SK-N-MC (cell line): ENCODE measurements at places on chromosomes 5 and 9.
A peak's percentile ranks its signal among the peaks of the same experiment; 100 is the strongest.

DNA sequence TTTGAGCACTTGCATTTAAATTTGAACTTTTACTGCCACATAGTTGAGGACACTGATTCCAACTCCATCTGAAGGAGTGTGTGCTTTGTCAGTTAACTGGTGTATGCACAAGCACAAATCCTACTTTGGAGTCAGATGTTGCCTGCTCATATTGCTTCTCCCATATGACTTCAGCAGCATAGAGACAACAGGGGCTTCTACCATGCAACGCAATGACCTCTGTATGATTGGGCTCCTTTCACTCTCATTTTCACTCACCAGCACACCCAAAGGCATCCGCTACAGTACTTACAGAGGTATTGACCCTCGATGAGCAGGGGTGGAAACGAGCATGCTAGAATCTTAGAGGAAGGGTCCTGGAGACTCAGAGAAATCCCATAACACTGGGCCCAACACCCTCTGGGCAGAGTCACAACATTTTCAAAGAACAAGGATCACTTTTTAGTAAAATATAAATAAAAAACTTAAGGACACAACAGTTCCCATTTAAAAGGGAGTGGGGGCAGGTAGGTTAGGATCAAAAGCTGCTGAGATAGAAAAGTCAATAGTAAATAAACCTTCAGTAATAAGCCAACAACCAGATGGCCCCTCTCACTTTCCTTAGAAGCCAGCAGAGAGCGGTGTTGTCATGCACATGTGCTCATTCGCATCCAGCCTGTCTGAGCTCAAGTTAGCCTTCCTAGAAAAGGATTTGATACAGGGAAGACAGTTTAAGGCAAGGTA, 203.8 kb downstream of the SNCAIP start:
- peak; percentile 22 for DNase-seq

GRCh38 chr9:13942695-13943094, 371.2 kb downstream of the NFIB start:
- DNase-seq, result no peak

- no peak for DNase-seq
Observed at GRCh38 chr5:131685516-131686171, 50.6 kb upstream of the RAPGEF6 start.

DNA sequence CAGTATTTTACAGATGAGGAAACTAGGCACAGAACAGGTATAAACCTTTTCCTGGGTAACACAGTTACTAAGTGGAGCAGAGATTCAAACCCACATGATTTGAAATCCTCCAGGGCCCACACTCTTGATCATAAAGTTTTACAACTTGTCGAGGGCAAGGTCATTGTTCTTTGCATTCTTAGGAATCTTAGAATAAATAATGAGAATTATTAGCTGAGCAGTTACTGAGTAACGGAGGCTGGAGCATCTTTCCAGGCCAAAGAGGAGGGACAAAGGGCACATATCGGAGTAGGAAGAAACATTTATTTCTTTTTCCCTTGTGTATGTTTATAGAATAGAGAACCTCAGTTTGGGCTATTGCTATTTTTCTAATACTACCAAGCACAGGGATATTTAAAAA, 27.1 kb upstream of the F2R start:
- no peak for DNase-seq

- no peak for DNase-seq
Observed at GRCh38 chr9:128532581-128532980, 19.8 kb upstream of the SPTAN1 start.

DNA sequence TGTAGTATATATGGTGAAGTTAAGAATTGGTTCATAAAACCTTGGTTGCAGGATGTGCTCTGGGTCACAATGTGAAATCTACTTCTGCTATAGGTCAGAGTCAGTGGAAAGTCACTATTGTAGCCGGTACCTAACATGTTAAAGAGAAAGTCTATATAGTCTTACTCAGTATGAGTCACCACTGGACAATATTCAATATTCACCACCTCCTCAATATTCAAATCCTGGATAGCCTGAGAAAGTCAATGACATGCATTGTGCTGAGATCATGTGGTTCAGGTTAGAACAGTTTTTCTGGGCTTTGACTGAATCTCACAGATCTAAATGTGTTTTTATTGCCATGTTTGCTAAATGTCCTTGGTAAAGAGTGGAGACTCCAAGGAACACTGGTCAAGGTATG, 108.8 kb downstream of the HMHB1 start:
- DNase-seq, result no peak

DNA sequence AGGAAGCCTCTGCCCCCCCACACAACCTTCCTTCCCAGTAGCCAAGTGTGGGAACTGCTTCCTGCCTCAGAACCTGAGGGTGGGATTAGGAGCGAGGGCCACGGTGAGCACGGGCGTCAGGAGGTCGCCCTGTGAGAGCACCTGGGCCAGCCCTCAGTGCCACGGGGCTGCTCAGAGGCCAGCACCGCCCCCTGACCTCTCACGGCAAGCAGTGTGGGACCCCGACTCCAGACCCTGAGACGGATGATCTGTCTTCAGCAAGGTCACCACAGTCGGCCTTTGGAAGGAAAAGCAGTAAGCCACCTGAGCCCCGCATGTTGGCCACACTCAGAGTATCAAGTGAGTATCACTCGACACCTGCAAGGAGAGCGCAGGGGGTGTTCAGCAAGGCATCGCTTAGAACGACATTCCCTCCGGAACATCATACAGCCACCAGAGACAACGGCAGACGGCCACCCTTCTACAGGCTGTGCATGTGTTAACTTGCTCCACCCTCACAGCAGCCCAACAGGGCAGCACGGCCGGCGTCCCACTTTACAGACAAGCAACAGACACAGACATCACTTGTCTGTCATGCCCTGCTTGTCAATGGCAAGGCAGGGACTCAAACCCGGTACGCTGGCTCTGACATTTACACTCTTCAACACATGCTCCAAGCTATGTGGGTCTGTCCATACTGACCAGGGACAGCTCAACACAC, 50.2 kb downstream of the IPPK start:
- DNase-seq, result no peak

DNA sequence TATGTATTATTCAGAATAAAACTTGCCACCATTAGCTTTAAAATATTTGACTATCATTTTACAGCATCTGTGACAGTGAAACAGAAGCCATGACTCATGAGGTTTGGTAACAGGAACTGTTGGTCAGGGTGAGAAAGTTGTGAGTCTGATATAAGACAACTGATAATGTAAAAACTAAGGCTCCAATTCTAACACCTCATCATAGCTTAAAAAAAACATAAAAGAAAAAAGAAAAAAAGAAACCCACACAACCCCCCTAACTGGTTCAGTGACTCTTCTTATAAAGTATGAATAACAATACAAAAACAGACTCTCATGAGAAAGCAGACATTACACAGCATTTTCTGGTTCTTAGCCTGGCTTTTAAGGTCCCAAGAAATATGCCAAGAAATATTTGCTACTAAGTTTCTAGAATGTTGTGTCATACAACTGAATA, 85.8 kb downstream of the MRPS27 start:
- DNase-seq, result no peak

GRCh38 chr9:20321423-20322082, 300.7 kb downstream of the MLLT3 start:
- DNase-seq, result no peak

- no peak for DNase-seq
Observed at GRCh38 chr9:114894206-114894605, 36.2 kb downstream of the TNFSF8 start.

GRCh38 chr5:168244838-168245559, 46.4 kb upstream of the WWC1 start:
- no peak for DNase-seq

DNA sequence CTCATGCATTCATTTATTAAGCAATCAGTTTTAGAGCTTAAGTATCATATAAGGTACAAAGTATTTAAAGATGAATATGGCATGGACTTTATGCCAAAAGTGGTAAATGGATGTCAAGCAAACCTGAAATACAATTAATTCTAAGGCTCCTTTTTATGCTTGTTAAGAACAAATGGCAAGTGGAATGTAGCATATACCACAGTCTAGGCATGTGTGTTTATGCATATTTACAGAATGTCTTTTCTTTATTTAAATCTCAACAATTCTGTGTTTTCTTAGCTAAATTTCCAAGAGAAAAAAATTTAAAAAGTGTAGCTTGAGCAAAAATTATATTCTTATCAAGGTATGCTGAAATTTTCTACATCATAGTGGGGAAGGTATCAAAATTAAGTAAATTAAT, 39.8 kb downstream of the MPDZ start:
- DNase-seq, result no peak

GRCh38 chr5:136210259-136210658, 17.3 kb upstream of the SMIM32 start:
- no peak for DNase-seq

- no peak for DNase-seq
Observed at GRCh38 chr5:10567781-10568321, 4.0 kb downstream of the ANKRD33B start.

GRCh38 chr5:176446884-176447590, 1.1 kb upstream of the FAF2 start:
- DNase-seq, result no peak

- DNase-seq, result no peak
Observed at GRCh38 chr9:88663771-88664419, 128.9 kb downstream of the NXNL2 start.

GRCh38 chr9:87149799-87150198, 202.5 kb upstream of the GAS1 start:
- no peak for DNase-seq

DNA sequence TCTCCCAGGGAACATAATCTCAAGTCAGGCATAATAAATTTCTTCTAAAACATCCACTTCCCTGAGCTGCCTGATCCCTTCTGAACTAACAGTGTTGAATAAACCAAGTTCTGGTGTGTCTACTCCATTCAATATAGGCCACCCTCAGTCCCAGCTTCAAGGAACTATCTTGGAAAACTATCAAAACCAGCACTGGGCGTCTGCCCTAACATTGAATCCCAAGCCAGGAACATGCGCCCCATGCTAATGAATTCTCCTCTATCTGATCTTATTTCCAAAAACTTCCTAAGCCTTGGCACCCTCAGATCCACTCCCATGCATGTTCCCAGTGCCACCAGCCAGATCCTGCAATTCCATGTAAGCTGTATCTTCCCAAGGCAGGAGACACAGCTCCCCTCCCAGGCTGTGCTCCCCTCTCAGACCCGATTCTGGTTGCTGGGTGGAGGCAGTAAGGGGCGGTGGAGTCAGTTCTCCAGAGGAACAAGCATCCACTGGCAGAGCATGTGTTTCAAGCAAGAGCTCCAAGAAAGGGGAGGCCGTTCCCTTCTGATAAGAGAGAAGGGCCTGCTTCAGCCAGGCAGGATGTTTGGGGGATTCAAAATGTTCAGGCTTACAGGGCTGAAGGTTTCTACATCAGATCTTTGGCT, 13.1 kb upstream of the FOXI1 start:
- no peak for DNase-seq

- DNase-seq, result no peak
Observed at GRCh38 chr5:23884405-23885031, 377.1 kb downstream of the PRDM9 start.

DNA sequence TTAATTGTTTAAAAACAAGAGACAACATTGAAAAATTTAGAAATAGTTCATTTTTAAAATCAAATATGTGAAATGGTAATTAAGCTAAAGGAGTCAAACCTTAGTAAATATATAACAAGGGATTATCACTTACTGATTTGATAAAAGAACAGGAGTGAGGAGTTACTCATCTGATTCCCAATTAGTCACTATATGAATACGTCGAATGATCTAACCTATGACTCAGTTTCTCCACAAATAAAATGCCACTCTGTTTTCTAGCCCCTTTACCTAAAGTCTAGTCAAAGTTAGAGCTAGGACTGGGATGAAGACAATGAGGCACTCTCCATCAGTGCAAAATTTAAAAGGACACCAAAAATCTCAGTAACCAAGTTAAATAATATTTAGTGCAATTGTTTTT, 70.4 kb upstream of the RASEF start:
- DNase-seq, result no peak

GRCh38 chr5:94693043-94693822, 74.8 kb downstream of the SLF1 start:
- peak; percentile 28 for DNase-seq

- no peak for DNase-seq
Observed at GRCh38 chr9:100914266-100914665, 114.3 kb upstream of the PLPPR1 start.

- DNase-seq, result no peak
Observed at GRCh38 chr9:131297903-131298302, 8.4 kb downstream of the PLPP7 start.
